ENCODE measurements at places on chromosomes 4 and X. TPM values are rescaled to one million over a fixed set of nuclear protein-coding genes. Genes with fewer than 3 reads are reported as not detected.

The NAP1L5 gene
- total RNA-seq: 1.5 TPM

The PAK3 gene
- 1.7 TPM for total RNA-seq

The DGKQ gene
- 2.4 TPM for total RNA-seq

The EDA gene
- total RNA-seq: not detected

The RHOXF2B gene
- total RNA-seq: not detected

The MEPE gene
- 0.24 TPM for total RNA-seq

The BEX4 gene
- total RNA-seq: 0.74 TPM

The SORCS2 gene
- total RNA-seq: 0.05 TPM

DNA sequence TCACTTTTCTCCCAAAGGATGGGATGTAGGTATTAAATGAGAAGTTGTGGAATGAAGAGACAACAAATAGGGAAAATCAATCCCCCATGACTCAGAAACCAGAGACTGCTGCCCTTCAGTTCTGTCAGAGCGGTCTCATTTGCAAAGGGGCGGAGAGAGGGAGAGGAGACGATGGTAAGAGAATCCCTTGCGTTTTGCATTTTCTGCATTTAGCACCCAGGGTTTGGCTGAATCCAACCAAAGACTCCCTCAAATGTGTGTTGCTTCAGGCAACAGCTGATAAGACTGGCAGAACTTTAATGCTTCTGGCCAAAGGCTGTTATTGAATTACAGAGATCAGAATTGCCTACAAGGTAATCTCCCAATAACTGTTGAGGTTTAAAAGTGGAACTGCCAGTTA lies 230.2 kb downstream of the EVC2 start:
- no peaks in the 10 kb centered on the region for H3K27me3 ChIP-seq
- H3K4me3 ChIP-seq: no peak overlapping the region
- no peaks in the 10 kb centered on the region for H3K36me3 ChIP-seq

DNA sequence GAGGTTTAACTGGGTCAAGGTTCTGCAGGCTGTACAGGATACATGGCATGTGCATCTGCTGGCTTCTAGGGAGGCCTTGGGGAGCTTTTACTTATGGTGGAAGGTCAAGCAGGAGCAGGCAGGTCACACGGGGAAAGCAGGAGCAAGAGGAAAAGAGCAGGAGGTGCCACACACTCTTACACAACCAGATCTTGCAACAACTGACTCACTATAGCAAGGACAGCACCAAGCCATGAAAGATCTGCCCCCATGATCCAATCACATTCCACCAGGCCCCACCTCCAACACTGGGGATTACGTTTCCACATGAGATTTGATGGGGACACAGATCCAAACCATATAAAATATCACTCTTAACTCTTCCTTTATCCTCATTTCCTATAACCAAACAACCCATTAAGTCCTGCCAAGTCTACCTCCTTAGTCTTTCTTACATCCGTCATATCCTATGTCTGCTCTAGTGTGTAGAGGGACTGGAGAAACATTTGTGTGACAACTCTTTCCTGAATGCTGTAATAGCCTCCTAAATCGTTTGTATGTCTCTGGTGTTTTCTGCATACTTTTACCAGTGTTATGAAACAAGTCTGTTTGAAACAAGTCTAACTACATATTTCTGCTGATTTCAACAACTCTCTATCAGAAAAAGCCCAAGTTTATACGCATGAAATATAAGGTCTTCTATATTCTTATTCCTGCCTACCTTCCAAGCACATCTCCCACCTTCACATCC lies 8.3 kb upstream of the RAP2C start:
- no peaks in the 10 kb centered on the region for H3K27me3 ChIP-seq
- DNase-seq: no peak
- no peak overlapping the region for H3K27ac ChIP-seq
- H3K4me3 ChIP-seq: no peak overlapping the region
- 0 out of 2 replicates have a peak, but pooled peaks cover 3% of the 10 kb centered on the region for H3K4me1 ChIP-seq

- no peaks in the 10 kb centered on the region for H3K27me3 ChIP-seq
- no peak overlapping the region for H3K4me3 ChIP-seq
- H3K36me3 ChIP-seq: no peaks in the 10 kb centered on the region
- peak; percentile 30 for DNase-seq
- H3K4me1 ChIP-seq: peaks cover 6% of the 10 kb centered on the region
These were observed 100.2 kb upstream of the C1QTNF7 start for GRCh38 chr4:15327311-15328298.

DNA sequence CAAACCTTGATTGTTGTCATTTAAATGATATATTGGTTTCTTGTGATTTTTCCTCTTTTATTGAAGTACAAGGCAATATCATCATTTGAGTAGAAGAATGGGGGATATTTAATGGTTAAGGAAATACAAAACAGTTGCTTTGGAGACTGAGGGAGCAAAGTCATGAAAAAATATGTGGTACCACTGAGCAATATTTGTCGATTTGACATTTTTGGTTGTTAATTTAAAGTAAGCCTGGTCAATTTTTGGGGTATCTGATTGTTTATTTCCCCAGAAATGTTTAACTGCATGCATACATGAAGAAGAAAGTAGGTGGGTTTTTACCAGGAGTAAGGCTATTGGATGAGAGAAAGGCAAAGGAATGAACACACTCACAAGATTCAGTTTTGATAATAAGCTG lies 556.2 kb downstream of the TRAM1L1 start:
- no peaks in the 10 kb centered on the region for H3K4me1 ChIP-seq
- no peak overlapping the region for H3K4me3 ChIP-seq
- no peaks in the 10 kb centered on the region for H3K36me3 ChIP-seq
- DNase-seq: no peak

- H3K27me3 ChIP-seq: no peaks in the 10 kb centered on the region
- H3K27ac ChIP-seq: no peak overlapping the region
- H3K4me3 ChIP-seq: no peak overlapping the region
- H3K36me3 ChIP-seq: no peaks in the 10 kb centered on the region
These were observed 50.7 kb upstream of the MID1IP1 start for GRCh38 chrX:38750551-38750950.

DNA sequence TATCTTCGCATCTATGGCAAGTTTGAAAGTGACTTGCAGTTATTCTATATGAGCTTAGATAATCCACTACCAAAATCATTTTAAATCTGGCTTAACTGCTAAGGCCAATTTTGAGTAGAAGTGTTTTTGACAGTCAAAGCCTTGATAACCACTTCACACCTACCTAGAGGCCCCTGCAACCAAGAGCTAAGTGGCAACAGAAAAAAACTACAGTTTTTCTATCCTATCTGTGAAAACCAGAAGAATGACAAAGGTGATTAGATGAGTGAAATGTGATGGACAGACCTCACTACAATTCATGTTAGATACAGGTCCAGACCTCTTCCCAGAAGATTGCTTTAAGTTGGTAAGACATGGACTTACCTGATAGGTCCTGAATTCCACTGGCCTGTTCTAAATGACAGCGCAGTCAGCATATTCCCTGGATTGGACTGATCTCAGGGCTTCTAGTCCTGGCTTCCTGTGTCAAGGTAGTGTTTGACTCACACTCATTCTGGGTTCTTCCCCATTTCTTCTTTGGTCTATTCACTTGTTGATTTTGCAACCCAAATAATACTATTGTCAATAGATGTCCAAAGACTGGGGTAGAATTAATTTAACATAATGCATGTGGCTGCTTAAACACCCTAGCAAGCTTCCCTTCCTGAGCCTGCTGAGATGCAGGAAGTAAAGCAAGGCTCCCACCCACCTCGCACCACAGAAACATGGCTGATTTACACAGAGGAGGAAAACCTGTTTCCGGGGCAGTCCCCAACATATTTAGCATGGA lies 65.1 kb downstream of the PPP3CA start:
- no peak overlapping the region for H3K27ac ChIP-seq
- no peaks in the 10 kb centered on the region for H3K27me3 ChIP-seq
- peaks cover 13% of the 10 kb centered on the region for H3K4me1 ChIP-seq
- no peaks in the 10 kb centered on the region for H3K36me3 ChIP-seq
- DNase-seq: no peak

GRCh38 chrX:115939070-115939469 lies 231.5 kb upstream of the AGTR2 start:
- H3K4me1 ChIP-seq: no peaks in the 10 kb centered on the region
- no peaks in the 10 kb centered on the region for H3K27me3 ChIP-seq
- no peaks in the 10 kb centered on the region for H3K36me3 ChIP-seq
- DNase-seq: no peak
- no peak overlapping the region for H3K4me3 ChIP-seq

- H3K4me3 ChIP-seq: no peak overlapping the region
- DNase-seq: no peak
- H3K36me3 ChIP-seq: no peaks in the 10 kb centered on the region
- H3K4me1 ChIP-seq: no peaks in the 10 kb centered on the region
- no peak overlapping the region for H3K27ac ChIP-seq
These were observed 836.6 kb upstream of the PRKX start for GRCh38 chrX:4550018-4550417.

DNA sequence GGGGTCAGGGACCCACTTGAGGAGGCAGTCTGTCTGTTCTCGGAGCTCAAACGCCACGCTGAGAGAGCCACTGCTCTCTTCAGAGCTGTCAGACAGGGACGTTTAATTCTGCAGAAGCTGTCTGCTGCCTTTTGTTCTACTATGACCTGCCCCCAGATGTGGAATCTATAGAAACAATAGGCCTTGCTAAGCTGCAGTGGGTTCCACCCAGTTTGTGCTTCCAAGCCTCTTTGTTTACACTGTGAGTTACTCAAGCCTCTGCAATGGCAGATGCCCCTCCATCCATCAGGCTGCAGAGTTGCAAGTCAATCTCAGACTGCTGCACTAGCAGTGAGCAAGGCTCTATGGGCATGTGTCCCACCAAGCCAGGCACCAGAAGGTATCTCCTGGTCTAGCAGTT lies 158.1 kb downstream of the DTHD1 start:
- DNase-seq: no peak
- no peaks in the 10 kb centered on the region for H3K4me1 ChIP-seq
- no peak overlapping the region for H3K27ac ChIP-seq

GRCh38 chr4:88610771-88611170 lies 18.5 kb downstream of the HERC3 start:
- DNase-seq: no peak
- H3K4me1 ChIP-seq: peaks cover 30% of the 10 kb centered on the region
- H3K27ac ChIP-seq: no peak overlapping the region
- no peak overlapping the region for H3K4me3 ChIP-seq
- H3K36me3 ChIP-seq: peaks cover 15% of the 10 kb centered on the region
- H3K27me3 ChIP-seq: no peaks in the 10 kb centered on the region

DNA sequence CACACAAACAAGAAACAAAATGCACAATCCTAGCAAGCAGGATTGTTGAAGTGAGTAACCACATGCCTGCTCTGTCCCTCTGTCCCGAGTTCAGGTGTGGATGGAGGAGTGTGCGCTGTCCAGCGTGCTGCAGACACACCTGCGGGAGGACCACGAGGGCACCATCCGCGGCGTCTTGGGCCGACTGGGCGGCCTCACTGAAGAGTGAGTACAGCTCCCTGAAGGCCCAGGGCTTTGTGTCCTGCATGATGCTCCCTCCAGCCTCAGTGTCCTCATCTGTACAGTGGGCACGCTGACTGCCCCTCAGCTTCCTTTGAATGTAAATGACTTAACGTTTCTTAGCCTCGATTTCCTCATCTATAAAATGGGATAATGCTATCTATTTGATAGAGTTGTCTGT lies 82.5 kb downstream of the EVC start:
- H3K4me1 ChIP-seq: no peaks in the 10 kb centered on the region
- no peaks in the 10 kb centered on the region for H3K27me3 ChIP-seq
- H3K4me3 ChIP-seq: no peak overlapping the region
- H3K27ac ChIP-seq: no peak overlapping the region

DNA sequence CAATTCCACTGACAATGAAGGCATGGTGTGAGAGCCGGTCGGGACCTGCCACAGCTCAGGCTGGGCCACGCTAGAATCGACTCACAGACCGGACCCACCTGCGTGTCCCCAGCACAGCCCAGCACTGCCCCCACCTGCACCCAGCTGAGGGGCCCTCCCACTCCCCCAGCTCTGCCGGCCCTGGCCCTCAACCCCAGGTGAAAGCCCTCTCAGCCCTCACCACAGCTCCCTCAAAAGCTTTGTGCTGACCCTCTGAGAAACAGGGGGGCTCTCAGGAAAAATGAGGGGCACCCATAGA lies 25.1 kb downstream of the GAK start:
- H3K4me1 ChIP-seq: no peaks in the 10 kb centered on the region
- no peak overlapping the region for H3K4me3 ChIP-seq
- DNase-seq: no peak
- no peaks in the 10 kb centered on the region for H3K36me3 ChIP-seq

DNA sequence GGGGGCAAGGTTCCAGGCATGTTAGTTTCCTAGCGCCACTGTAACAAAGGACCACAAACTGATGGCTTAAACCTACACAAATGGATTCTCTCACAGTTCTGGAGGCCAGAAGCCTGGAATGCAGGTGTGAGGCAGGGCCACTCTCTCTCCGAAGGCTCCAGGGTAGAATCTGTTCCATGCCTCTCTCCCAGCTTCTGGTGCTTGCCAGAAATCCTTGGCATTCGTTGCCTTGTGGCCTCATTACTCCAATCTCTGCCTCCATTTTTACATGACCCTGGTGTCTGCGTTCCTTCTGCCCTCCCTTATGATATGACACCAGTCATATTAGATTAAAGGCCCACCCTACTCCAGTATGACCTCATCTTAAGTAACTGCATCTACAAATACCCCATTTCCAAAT lies 39.6 kb downstream of the CLDN34 start:
- H3K27me3 ChIP-seq: no peaks in the 10 kb centered on the region
- no peak overlapping the region for H3K4me3 ChIP-seq
- H3K4me1 ChIP-seq: peaks cover 35% of the 10 kb centered on the region
- no peaks in the 10 kb centered on the region for H3K36me3 ChIP-seq
- DNase-seq: no peak

DNA sequence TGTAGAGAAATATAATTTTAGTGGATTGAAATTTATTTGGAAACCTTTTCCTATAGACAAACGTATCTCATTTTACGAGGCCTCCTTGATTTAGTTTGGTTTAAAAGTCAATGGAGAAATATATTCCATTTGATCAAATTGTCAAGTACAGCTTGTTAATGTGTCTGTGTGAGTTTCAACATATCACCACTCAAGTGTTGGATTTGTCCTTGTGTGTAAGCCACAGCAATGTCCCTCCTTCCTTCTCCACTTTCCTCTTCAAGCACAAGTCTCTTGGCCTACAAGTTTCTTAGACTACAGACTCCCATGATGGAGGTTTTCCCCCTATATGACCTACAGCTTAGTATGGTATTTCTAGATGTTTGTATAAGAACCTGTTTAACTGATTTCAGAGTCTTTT lies 104.7 kb downstream of the SYNPO2 start:
- H3K4me1 ChIP-seq: peaks cover 19% of the 10 kb centered on the region
- H3K27me3 ChIP-seq: no peaks in the 10 kb centered on the region
- no peak overlapping the region for H3K4me3 ChIP-seq
- no peaks in the 10 kb centered on the region for H3K36me3 ChIP-seq
